ENCODE measurements at places on chromosomes 1 and 21.

- no peak for DNase-seq
Observed at GRCh38 chr1:8011016-8011415, 15.1 kb downstream of the ERRFI1 start.

- no peak for DNase-seq
Observed at GRCh38 chr21:33834801-33835500, 80.7 kb downstream of the ATP5PO start.

- DNase-seq = no peak
Observed at GRCh38 chr1:54442185-54442584, 36.0 kb upstream of the SSBP3 start.

GRCh38 chr1:240487493-240487892, 124.5 kb downstream of the GREM2 start:
- DNase-seq = no peak

DNA sequence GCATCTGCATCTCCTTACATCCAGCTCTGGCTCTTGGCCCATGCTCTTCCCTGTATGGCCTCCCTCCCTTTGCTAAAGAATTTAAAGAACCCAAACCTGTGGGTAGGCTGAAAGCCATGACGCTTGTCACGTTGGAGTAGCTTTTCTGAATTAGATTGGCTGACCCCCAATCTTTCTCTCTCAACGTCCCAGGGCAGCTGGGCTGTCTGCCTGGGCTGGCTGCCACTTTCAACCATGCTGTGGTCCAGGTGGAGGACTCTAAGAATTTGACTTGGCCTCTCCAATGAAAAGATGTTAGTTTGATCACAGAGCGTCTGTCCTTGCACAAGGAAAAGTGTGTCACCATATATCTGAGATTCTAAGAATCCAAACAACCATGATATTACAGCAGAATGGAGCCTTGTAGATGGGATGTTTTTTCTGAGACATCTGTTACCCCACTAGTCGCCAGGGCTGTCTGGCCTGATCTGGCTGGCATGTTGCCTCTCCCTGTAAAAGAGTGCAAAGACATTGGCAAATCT, 6.5 kb upstream of the IGSF3 start:
- DNase-seq = no peak

DNA sequence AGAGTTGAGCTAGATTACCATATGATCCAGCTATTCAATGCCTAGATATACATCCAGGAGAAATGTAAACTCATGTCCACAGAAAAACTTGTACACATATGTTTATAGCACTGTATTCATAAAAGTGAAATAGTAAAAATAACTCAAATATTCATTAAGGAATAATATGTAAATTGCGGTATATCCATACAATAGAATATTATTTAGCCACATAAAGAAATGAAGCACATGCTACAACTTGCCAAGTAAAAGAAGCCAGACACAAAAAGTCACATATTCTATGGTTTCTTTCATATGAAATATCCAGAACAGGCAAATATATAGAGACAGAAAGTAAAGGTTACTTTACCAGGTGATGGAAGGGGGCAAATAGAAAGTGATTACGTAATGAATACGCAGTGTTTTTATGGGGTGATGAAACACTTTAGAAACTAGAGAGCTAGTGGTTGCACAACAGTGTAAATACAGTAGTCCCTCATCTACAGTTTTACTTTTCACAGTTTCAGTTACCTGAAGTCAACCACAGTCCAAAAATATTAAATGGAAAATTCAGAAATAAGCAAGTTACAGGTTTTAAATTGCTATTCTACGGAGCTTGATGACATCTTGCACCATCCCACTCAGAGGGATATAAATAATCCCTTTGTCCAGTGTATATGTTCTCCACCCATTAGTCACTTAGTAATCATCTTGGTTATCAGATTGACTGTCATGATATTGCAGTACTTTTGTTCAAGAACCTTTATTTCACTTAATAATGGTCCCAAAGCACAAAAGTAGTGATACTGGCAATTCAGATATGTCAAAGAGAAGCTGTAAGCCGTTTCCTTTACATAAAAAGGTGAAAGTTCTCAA, 62.3 kb downstream of the ZNF644 start:
- DNase-seq = no peak

DNA sequence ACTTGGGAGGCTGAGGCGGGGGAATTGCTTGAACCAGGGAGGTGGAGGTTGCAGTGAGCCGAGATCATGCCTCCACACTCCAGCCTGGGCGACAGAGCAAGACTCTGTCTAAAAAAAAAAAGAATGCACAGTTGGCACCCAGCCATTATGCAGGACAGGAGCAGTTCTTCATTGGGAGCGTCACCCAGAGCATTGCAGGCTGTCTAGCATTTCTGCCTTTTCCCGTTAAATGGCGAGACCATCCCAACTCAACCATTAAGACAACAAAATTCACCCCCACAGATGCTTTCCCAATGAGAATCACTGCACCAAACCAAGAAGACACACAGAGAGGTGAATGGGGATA, 105.8 kb downstream of the EDEM3 start:
- no peak for DNase-seq

DNA sequence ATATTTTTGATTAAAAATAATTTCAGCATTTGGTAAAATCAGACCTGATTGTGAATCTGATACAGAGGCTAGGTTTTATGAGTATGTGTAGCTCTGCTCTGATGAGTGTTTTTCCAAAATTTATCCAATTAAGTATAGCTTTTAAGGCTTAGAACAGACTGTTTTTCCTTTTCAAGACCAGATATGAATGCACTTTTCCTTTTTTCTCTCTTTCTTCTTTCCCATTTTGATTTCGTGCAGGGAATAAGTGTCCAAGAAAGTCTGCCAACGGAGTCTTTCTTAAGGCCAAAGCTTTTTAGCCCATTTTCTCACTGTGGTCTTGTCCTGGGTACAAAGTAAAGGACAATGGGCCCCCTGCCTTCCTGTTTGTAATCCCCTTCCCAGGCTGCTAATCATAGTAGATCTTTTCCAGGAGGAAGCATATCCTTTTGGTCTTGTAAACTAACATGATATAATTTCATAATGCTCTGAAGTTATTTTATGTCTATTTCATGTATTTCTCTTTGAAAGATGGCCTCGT, 2.9 kb downstream of the KIF1B start:
- peak; percentile 32 for DNase-seq

DNA sequence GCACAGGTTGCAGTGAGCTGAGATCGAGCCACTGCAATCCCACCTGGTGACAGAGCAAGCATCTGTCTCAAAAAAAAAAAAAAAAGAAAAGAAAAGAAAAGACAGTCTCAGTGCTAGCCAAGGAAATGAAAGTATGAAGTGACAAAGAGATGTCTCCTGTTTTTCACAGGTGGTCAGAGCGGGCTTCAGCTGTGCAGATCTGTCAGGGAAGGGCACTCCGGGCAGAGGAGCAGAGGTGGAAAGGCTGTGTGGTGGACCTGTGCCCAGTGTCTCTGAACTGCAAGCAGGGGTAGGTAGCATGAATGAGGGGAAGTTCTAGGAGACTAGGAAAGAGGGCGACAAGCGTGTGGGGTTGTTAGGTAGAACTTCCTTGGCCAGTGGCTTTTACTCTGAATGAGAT, 67.5 kb downstream of the CD247 start:
- no peak for DNase-seq

- no peak for DNase-seq
Observed at GRCh38 chr1:26694638-26695355, 1.0 kb upstream of the ARID1A start.

- no peak for DNase-seq
Observed at GRCh38 chr1:56153276-56153675, 426.1 kb downstream of the PLPP3 start.

DNA sequence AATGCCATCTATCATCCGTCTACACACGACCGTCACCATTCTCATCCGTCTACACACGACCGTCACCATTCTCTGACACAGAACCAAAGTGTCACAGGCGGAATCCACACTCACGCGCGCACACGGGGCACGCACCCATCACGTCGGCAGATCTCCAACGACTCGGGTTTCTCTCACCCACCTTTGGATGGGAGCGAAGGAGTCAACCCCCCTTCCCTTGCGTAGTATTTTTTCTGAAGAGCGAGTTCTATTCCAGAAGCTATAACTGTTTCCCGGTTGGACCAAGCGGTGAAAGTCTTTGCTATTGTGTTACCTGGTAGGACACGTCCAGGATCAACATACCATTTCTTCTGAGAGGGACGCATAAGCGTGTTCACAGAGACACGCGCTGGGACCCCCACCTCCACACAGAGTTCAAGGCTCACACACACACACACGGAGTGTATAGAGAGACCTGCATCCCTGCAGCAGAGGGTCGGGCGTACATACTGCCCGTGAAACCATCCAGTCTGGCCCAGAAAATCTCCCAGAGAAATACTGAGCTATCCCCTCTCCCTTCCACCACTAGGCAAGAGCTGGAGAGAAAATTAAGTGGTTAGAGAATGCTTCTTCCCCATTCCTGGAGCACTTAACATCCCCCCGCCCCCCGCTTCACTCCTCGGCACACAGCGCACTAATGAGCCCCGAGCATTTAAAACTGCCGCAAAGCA, 741 bp downstream of the DUSP10 start:
- DNase-seq = no peak

All from spinal cord (tissue), 10 donors.